ENCODE measurements at places on chromosomes 16 and 17.
A peak's percentile ranks its signal among the peaks of the same experiment; 100 is the strongest.

DNA sequence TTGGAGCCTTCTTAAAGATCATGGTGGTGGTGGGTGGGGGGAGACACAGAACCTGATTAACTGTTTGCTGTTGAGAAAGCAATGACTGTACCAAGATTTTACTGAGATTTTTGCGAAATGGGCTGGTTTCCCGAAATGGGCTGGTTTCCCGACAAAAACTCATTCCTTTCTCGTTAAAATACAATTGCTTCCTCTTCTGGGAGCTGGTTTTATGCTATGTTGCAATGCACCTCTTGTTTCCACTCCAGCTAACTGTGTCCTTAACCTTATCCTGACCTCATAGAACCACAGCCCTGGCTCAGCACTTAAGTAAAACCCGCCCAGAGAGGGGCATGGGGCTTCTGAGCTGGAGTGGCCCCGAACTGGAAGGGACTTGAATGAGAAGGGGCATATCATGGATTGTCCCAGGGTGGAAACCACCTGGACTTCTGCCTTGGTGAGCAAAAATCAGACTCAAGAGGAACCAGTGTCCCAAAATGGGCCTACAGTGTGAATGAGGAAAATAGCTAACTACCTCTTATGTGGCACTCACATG is 20.9 kb downstream of the FAM20A start:
- no peak for DNase-seq

- peak; percentile 50 for DNase-seq
Measured at GRCh38 chr16:66324815-66325515, 41.5 kb upstream of the CDH5 start.

DNA sequence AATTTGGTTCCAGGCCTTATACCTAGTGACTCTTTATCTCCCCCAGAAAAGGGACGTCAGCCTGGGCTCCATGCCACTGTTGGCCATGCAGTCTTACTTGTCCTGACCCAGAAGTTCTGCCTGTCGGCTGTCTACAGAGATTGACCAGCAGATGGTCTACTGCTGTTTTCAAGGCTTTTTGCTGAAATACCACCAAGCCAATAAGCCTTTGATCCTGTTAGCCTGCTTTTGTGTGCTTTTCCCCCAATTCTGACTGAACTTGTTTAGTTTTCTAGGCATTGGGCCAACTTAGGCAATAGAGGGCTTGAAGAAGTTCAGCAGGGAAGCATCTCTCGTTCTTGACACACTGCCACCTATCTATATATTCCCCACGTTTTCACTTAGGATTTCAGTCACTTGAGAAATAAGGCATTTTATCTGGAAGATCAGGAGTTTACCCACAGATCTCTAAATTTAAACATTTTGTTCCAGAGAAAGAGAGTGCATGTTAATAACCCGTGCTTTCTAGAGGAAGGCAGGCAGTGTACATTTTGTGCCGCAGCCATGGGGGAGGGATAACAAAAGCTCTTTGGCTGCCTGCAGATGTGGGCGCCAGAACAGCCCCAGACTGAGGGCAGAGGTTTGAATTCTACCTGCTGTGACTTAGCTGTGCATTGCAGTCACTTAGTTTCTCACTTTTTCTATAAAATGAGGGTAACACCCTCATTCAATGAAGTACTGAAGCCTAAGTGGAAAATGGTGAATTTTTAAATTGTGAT is 12.3 kb upstream of the CARMIL2 start:
- peak; percentile 58 for DNase-seq

DNA sequence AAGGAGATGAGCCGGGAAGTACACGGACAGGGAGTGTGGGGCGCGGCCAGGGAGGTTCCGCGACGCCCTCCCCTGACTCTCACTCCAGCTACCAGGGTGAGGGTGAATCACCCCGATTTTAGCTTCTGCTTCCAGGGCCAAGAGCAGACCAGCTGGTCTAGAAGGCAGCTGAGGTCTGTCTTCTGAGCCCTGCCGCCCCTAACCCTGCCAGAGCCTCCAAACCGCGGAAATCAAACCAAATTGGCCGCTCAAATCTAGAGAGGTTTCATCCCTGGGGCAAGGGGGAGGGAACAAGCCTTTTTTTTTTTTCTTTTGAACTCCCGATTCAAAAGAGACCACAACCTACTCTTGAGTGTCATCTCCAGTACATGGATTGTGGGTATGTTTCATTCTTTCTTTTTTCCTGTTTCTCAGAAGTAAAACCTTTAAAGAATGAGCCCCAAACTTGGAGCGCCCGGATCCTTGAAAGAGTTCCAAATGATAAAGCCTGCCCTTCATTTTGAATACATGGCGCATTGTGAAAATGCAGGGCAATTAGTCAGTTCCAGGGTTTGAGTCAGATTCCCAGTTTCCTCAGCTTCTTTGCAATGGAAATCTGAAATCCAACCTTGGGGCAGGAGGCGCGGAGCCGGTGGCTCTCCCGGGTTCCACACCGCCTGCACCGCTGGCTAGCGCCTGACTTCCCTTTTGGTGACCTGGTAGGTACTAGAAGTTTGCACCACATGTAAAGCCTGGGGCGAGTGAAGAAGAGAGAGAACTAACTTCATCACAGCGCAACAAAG is 16.5 kb upstream of the ZFHX3 start:
- DNase-seq, result no peak

DNA sequence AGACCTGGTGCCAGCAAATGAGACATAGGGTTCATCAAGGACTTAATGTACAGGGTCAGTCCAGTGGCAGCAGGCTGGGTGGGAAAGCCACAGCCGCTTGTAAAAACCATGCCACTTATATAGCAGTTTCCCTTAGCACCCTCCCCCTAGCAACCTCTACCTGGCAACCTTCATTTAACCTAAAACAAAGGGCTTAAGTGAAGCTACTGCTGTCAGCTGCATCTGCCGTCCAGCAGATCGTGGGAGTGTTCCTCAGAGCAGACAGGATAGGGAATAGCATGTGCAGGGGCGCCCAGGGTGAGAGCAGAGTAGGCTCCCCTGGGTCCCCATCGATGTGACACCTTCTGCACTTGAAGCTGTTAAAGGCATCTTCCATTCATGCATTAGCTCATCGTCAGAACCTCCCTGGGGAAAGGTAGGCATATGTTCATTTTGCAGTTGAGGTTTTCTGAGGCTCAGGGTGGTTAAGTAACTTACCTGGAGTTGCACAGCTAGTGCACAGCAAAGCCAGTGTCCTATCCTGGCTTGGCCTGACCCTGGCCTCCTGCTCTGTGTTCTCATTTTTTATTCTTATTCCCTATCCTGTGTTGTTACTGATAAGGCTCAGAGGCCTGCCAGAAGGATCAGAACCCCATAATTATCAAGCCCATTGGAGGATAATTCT is 112.5 kb downstream of the SOCS1 start:
- DNase-seq, result no peak
